Right ventricle myocardium superior (tissue), 1 donor: ENCODE measurements at places on chromosomes 6 and 20. TPM values are rescaled to one million over a fixed set of nuclear protein-coding genes. Genes with fewer than 3 reads are reported as not detected.

GRCh38 chr6:3324262-3324942 lies 65.7 kb downstream of the PSMG4 start:
- DNase-seq = no peak

DNA sequence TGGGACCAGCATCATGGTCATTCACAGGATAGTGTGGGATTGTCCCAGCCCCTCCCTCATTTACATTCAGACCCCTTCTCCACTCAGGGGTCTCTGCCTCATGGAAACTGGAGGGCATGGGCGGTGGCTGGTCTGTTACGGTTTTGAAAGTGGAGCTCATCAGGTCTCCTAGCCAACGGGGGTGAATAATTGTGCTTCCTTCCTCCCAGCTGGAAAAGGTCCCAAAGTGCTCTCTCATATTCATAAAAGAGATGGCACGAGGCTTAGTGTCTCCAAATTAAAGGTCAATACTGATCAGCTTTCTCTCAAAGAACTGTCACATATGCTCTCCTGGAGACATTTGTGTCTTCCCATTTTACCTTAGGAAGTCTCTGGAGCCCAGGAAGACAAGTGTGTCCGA lies 19.9 kb downstream of the JARID2 start:
- DNase-seq = no peak

SYNDIG1 gene
- total RNA-seq = 11.5 TPM

LIN28B gene
- not detected for total RNA-seq

BPIFB4 gene
- not detected for total RNA-seq

RIPPLY2 gene
- not detected for total RNA-seq

SOX18 gene
- 34.3 TPM for total RNA-seq
